Umbilical cord (tissue), 2 donors: ENCODE measurements at places on chromosomes 2 and 18.

DNA sequence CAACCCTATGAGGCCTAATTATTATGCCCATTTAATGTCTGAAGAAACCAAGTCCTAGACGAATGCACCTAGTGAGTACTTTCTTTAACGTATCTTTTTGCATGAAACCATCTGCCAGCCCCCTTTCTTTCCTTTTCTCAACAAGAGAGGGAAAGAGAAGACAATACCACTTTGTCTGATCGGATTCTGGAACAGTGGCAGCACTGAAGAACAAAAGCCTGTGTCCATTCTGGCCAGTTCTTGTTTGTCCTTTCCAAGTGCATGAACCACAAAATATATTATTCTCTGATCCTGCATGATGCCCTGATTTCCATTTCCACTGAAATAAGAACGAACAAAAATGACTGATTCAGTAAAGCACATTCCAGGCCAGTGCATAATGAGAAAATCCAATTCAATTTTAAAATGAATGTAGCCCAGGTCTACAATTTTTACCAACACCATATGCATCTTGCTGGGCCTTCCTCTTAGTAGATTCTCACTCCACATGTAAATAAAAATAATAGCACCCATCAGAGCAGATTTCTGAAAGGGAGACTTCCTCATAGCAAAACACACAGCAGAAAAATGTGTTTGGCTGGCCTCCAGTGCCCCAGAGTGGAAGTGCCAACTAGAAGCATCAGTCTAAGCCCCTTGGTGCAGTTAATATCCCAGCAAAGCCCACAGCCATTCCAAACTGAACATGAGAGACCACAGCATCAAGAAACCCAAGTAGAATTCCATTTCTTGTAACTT, 422.6 kb upstream of the ID2 start:
- DNase-seq = no peak

GRCh38 chr2:48474574-48475298, 55.2 kb upstream of the STON1 start:
- peak; percentile 98 for DNase-seq

DNA sequence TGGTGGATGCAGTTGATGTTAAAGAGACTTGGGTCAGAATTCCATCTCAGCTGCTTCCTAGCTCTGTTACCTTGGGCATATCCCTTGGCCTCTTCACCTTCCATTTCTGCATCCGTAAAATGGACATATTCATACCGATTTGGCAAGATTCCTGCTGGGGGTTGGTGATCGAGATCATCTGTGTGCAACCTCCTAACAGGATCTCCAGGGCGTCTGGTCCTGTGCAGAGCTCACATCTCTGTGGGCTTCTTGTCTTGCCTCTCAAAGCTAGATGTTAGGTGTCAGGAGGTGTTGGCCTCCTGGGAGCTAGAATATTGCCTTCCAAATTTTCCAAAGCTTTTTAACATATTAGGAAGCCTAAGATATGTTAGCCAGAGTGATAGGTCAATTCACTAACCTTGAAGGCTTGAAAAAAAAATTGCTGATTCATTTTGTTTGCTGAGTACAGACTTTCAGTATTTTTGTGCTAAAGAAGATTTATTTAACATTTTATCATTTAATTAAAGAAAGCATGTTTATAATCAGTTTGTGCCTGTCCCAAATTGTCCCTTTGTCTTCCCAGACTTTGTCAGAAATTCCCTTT, 69.7 kb upstream of the ZNF516 start:
- no peak for DNase-seq

DNA sequence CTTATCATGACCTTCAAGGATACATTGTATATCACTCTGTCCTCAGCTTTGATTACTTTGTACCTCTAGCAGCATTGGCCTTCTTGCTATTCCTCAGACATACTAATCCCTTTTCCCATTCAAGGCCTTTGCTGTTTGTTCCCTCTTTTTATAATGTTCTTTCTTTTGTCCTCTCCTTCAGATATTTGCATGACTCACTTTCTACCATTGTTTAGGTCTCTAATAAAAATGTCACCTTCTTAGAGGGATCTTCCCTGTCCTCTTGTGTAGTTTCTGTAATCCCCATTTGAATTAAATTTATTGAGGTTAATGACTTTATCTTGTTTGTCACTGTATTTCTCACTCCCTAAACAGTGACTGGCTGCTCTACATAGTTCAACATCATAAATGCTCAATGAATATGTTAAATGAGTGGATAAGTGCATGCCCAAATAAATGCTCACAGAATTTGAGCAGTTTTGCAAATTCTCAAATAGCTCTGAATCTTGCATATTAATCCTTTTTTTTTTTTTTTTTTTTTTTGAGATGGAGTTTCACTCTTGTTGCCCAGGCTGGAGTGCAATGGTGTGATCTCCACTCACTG, 135.9 kb downstream of the AGPS start:
- DNase-seq = no peak

DNA sequence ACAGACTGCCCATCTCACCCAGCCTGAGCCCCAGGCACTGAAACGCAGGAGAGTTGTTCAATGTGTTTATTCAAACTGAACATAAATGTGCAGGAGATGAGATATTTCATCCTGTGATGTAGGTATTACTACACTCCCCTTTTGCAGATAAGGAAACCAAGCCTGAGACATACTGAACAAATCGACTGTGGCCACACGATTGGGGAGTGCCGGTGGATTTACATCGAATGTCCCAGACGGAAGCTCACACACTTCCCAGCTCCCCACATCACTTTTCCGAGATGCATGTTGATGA, 94.8 kb upstream of the ALKAL2 start:
- no peak for DNase-seq

- no peak for DNase-seq
These were observed 61.8 kb upstream of the RPL31 start for GRCh38 chr2:100940240-100940639.
